ENCODE measurements at places on chromosomes 6 and 20.

DNA sequence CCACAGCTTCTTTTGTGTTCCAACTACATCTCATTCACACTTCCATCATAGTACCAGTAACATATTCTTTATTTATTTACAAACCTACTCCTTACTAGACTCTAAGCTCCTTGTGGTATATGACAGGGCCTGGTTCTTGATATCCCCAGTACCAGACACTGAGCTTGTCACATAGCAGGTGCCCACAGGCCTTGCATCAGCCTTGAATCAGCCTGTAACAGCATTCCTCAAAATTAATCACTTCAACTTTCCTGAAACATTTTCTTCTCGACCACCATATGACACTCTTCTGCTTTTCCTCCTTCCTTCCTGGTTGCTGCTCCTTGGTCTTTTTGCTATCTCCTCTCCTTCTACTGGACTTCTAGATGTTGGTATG is 24.7 kb upstream of the SRPK1 start:
- no peak for DNase-seq

DNA sequence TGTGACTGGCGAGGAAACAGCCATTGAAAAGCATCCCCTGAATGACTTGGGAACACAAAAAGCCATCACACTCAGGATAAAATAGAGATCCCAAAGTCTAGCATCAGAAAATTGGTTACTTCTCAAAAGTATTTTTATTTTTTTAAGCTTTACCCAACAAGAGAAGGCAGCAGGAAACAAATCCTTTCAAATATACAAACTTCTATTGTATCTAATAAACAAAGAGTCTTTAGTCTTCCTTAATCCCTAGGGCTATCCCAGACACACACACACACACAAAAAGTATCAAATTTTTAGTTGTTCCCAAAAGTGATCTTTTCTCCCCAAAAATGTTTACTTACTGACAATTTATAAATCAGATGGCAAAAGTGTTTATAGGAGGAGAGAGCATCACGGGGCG is 33.2 kb upstream of the MARCKS start:
- no peak for DNase-seq

DNA sequence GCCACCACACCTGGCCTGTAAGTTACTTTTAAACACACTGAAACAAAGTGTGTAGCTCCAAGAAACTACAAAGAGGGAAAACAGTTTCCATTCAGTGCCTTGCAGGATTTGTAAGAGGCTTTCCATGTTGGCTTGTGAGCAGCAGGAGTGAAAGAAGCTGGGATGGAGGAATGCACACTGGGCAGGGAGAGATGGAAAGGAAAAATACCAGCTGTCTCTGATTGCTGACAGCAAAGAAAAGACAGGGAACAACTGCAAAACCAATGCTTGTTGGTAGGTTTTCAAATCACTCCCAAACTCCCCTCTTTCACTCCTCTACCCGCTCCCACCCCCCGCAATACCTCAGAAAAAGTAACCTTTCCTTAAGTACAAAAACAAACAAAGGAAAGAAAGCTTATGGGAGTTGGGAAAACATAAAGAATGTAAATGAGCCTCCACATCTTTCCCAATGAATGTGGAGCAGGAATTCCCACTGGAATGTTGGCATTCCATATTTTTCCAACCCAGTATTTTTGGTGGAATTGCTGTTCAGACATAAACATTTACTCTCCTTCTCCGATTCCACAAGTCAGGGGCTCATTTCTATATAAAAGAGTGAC is 166.1 kb downstream of the THBS2 start:
- DNase-seq, result no peak

DNA sequence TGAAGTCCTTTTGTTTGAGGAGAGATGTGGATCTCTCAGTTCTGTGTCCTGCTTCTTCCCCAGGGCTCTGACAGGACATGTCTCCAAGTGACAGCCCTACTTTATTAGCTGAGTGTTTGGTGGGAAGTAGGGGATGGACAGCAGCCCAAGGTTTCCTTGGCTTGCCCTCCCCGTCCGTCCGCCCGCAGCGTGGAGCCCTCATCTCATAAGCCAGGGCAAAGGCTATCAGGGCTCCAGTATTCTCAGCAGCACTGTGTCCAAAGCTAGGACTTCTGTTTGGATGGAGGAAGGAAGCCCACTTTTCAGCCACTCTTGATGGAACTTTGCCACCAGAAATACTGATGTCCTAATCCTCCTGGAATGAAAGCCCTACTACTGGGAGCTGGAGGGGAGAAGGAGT is 13.6 kb downstream of the CDC5L start:
- no peak for DNase-seq

- DNase-seq, result no peak
Observed at GRCh38 chr20:10297684-10298240, 79.1 kb downstream of the SNAP25 start.

DNA sequence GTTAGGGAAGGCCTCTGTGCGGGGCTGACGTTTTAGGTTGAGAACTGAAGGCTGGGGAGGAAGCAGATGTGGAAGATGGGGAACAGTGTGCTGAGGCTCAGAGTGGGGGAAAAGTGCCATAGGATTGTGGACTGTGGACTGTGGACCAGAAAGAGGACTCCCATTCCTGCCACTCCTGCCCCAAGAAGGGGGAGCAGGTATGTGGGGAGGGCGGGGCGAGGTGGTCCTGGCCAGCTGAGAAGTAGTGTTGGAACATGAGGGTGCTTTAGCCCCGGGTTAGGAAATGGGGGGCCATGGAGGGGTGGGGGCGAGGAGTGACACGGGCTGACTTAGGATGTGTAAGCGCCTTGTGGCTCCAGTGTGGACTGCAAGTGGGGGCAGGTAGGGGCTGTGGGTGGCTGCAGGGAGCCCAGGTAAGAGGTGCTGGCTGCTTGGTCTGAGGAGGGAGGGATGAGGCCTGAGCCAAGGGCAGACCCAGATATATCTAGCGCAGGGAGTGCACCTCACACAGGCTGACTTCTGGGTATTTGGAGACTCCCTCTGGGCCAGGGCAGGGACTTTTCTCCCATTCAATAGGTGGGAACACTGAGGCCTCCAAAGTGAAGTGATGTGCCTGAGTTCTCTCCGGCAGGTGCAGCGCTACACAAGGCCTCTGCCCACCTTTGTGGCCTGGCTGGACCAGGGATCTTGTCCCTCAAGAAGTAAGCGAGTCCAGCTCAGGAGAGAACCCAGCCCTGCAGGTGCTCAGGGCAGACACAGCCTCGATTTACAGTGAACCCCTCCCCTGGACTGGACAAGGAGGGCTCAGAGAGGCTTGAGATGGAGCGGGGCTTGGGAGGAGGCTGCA is 76.6 kb upstream of the TOX2 start:
- no peak for DNase-seq

DNA sequence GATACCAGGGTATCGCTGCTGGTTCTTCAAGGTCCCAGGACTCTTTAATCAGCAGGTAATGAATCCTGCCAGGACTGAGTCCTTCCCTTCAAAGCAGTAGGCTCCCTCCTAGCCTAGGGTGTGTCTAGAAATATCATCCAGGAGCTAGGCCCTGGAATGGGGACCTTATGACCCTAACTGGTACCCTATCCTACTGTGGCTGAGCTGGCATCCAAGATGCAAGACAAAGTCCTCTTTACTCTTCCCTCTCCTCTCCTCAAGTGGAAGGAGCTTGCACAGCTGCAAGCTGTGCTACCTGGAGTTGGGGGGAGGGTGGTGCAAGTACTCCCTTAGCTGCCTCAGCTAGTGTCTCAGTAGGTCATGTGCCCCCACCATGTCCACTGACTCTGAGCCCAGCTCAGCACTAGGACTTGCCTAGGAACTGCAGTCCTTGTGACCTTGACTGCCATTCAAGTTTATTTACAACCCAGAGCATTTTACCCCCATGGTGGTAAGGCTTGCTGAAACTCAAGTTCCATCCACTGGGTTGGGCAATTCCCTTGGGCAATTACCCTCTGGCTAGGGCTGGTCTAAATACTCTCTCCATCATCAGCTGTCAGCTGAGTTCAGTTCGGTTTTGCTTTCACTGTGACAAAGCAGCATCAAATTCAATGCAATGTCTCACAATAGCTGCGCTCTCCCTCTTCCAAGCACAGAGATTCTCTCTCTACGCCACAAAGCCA is 48.4 kb upstream of the TOP1 start:
- no peak for DNase-seq

GRCh38 chr20:20549704-20550103 is 162.7 kb downstream of the RALGAPA2 start:
- no peak for DNase-seq

GRCh38 chr6:90795078-90795477 is 208.2 kb upstream of the MAP3K7 start:
- no peak for DNase-seq

GRCh38 chr6:166989427-166990032 is 9.7 kb upstream of the CEP43 start:
- peak; percentile 32 for DNase-seq

GRCh38 chr6:131459005-131459404 is 114.0 kb upstream of the ARG1 start:
- no peak for DNase-seq

DNA sequence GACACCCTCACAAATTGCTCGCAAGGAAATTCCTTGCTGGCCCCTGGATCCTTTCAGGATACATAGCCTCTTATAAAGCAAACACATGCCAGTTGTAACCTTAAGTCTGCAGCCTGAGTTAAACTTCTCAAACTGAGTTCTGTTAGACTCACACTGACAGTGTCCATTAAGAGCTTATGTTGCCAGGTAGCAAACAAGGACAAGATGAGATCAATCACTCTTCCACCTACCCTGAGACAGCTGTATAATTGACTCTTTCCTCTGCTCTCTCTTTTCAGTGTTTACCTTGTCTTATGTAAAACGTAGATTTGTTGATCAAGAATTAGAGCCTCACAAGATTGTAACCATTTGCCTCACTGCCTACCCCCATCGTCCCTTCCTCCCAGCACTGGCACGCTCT is 359.8 kb downstream of the EPM2A start:
- no peak for DNase-seq
